ENCODE measurements at places on chromosomes 3 and 15. TPM values are rescaled to one million over a fixed set of nuclear protein-coding genes. Genes with fewer than 3 reads are reported as not detected.

GRCh38 chr15:88403351-88403791 is 63.8 kb downstream of the MRPL46 start:
- H3K4me1 ChIP-seq, result peaks cover 4% of the 10 kb centered on the region
- DNase-seq, result no peak
- H3K36me3 ChIP-seq, result no peaks in the 10 kb centered on the region
- H3K4me3 ChIP-seq, result no peak overlapping the region

GRCh38 chr3:151256749-151257148 is 21.6 kb downstream of the P2RY14 start:
- H3K27ac ChIP-seq, result no peak overlapping the region
- no peaks in the 10 kb centered on the region for H3K36me3 ChIP-seq
- peaks cover 22% of the 10 kb centered on the region for H3K27me3 ChIP-seq
- no peaks in the 10 kb centered on the region for H3K4me1 ChIP-seq
- no peak for DNase-seq

DNA sequence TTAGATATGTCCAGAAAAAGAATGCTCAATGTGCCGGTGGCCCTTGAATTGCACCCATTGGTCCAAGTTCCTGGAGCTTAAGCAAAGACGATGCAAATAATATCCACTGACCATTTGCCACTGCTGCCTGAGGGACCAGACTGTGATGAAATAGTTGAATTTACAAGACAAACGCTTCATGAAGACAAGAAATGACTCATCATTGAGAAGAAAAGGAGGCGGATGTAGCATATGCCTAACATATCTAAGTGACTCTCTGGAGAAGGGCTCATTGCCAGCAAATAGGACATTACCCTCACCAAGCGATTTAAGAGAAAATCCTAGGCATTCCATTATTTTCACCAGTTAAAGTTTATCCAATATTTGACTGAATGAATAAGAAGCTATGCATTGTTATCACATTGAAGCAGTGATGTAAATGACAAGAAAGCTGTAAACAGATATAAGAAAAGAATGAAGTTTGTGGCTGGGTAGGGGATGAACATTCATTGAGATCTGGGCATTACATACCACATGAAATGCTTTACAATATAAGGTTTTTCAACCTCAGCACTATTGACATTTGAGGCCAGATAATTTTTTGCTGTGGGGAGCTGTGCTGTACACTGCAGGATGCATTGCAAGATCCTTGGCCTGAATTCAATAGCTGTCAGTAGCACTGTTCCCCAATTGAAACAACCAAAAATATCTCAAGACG is 48.9 kb upstream of the CPNE4 start:
- H3K4me3 ChIP-seq, result no peak overlapping the region
- H3K4me1 ChIP-seq, result no peaks in the 10 kb centered on the region
- no peaks in the 10 kb centered on the region for H3K36me3 ChIP-seq

DNA sequence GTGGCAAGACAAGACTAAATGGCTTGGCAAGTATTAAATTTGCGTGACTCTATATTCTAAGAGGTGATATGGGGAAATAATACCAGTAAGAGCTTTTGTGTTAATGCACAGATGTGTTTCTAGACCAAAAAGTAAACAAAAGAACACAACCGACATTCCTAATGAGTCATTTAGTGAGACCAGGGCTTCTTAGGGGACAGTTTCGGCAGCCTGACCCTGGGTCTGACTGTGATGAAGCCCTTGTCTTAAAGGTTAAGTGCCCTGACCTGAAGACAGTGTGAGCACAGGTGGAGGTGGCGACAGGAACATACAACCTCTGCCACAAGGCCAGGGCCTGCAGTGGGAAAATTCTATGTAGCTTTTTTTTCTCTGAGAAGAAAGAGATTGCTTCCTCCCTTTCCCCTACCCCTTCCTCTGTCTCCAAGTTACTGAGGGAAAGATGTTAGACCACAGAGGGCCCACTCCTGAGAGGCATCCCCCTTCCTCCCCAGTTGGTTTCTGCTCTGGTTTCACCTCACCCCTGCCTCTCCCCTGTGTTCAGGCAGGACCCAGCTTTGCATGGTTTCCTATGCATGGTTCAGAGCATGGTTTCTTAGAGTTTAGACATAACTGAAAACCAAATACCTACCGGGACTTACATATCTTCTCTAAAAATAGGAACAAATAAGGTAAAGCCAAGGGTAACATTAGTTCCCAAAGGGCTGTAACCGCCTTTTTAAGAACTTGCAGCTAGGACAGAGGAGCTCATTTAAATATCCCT is 24.8 kb upstream of the CMTM7 start:
- no peaks in the 10 kb centered on the region for H3K4me1 ChIP-seq
- H3K4me3 ChIP-seq, result no peak overlapping the region
- no peak overlapping the region for H3K27ac ChIP-seq
- no peaks in the 10 kb centered on the region for H3K27me3 ChIP-seq
- DNase-seq, result no peak

- DNase-seq, result peak; percentile 45
- no peaks in the 10 kb centered on the region for H3K4me1 ChIP-seq
Observed at GRCh38 chr3:36434687-36435426, 54.6 kb downstream of the STAC start.

DNA sequence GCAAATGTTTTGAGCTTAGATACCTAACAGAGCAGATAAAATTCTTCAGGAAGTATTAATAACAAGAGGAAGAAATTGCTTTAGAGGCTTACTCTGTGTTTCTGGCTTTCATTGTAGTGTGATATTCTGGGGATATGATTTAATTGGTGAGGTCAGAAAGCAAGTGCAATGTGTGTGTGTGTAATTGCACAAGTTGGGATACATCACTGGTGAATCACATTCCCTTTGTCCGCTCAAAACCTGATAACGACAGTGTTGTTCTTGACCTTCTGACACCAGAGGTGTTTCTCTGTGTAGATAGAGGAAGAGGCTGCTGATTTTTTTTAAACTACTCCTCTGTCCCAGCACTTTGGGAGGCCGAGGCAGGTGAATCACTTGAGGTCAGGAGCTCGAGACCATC is 161.1 kb downstream of the CACNA2D3 start:
- H3K4me1 ChIP-seq, result no peaks in the 10 kb centered on the region
- no peak overlapping the region for H3K27ac ChIP-seq
- no peak for DNase-seq
- no peak overlapping the region for H3K4me3 ChIP-seq

GRCh38 chr3:280681-281080 is 84.1 kb downstream of the CHL1 start:
- no peaks in the 10 kb centered on the region for H3K4me1 ChIP-seq
- no peaks in the 10 kb centered on the region for H3K36me3 ChIP-seq
- H3K27ac ChIP-seq, result no peak overlapping the region
- H3K4me3 ChIP-seq, result no peak overlapping the region
- H3K27me3 ChIP-seq, result no peaks in the 10 kb centered on the region
- no peak for DNase-seq

- H3K4me3 ChIP-seq, result peak overlapping the region; percentile 51
- peaks cover 21% of the 10 kb centered on the region for H3K4me1 ChIP-seq
- no peak for DNase-seq
- no peaks in the 10 kb centered on the region for H3K36me3 ChIP-seq
- H3K27me3 ChIP-seq, result no peaks in the 10 kb centered on the region
- peak overlapping the region; percentile 81 for H3K27ac ChIP-seq
Observed at GRCh38 chr3:189771842-189772450, 140.8 kb downstream of the TP63 start.

DNA sequence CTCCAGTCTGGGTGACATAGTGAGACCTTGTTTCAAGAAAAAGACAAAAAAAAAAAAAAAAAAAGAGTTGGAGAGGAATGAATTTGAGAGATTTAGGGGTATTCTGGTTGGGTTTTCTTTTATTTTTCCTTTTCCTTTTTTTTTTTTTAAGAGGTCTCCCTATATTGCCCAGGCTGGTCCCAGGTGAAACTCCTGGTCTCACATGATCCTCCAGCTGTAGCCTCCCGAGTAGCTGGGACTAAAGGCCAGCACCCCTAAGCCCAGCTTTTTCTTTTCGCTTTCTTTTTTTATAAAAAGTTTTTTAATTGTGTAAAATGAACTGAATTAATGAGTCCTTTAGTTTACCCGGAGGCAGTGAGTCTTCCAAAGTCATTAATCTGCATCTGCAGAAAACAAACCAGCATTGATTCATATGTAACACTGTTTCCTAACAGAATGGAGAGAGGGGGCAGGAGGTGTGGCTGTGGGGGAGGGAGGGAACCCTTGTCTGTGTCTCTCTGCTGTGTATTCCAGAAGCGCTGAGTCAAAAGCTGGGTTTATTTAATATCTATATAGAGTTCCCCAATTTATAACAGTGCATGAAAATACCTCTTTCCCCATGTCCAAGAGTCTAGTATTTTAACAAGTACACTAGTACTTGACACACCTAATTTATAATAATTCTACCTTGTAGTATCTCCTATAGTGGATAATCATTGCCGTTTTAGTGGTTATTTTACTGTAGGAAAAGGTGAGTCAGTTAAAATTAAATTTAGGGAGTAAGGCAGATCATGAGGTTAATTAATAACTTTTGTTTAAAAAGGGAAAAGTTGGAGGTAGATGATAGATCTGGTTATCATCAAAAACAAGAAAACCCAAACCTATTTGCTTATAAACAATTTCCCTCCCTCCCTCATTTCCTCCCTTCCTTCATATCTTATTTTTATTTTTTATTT is 2.6 kb upstream of the DPPA4 start:
- H3K4me3 ChIP-seq, result no peak overlapping the region
- H3K36me3 ChIP-seq, result no peaks in the 10 kb centered on the region
- H3K4me1 ChIP-seq, result no peaks in the 10 kb centered on the region
- no peak for DNase-seq

- DNase-seq, result no peak
- H3K36me3 ChIP-seq, result no peaks in the 10 kb centered on the region
- H3K27me3 ChIP-seq, result no peaks in the 10 kb centered on the region
- H3K27ac ChIP-seq, result peak overlapping the region; percentile 97
Observed at GRCh38 chr15:64247535-64247905, 84.7 kb upstream of the PPIB start.

- no peaks in the 10 kb centered on the region for H3K36me3 ChIP-seq
- no peak overlapping the region for H3K27ac ChIP-seq
- no peak overlapping the region for H3K4me3 ChIP-seq
- no peaks in the 10 kb centered on the region for H3K27me3 ChIP-seq
- no peak for DNase-seq
Observed at GRCh38 chr3:157116017-157116416, 43.9 kb downstream of the CCNL1 start.

- H3K4me1 ChIP-seq, result no peaks in the 10 kb centered on the region
- H3K27me3 ChIP-seq, result no peaks in the 10 kb centered on the region
- DNase-seq, result no peak
- no peak overlapping the region for H3K4me3 ChIP-seq
- peaks cover 62% of the 10 kb centered on the region for H3K36me3 ChIP-seq
Observed at GRCh38 chr3:101660714-101661113, 16.2 kb downstream of the ZBTB11 start.

DNA sequence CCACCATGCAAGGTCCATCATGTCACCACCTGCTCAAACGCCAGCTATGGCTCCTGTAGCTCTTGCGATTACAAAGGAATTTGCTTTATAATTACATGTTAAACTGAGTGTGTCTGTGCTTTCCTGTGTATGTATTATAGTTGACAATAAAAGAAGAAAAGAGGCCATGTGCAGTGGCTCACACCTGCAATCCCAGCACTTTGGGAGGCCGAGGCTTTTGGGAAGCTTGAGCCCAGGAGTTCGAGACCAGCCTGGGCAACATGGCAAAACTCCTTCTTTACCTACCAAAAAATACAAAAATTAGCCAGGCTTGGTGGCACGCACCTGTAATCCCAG is 27.0 kb downstream of the ATRIP start:
- H3K27ac ChIP-seq, result peak overlapping the region; percentile 90
- H3K4me3 ChIP-seq, result no peak overlapping the region
- H3K27me3 ChIP-seq, result no peaks in the 10 kb centered on the region
- H3K4me1 ChIP-seq, result peaks cover 12% of the 10 kb centered on the region

DNA sequence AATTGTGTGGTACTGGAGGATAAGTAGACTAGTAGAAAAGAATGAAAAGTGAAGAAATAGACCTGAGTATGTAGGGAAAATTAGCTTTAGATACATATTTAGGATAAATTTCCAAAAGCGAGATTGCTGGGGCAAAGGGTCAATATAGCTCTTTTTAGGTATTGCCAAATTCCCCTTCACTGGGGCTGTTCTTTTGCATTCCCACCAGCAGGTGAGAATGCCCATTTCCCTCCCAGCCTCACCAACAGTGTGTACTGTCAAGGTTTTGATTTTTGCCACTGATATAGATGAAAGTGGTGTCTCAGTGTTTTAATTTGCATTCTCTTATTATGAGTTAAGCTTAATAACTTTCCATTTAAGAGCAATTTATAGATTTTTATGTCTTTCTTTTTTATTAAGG is 35.7 kb upstream of the BHLHE40 start:
- no peak overlapping the region for H3K4me3 ChIP-seq
- no peak for DNase-seq
- no peak overlapping the region for H3K27ac ChIP-seq
- H3K36me3 ChIP-seq, result no peaks in the 10 kb centered on the region

- H3K27ac ChIP-seq, result no peak overlapping the region
- no peak overlapping the region for H3K4me3 ChIP-seq
- peak; percentile 76 for DNase-seq
- no peaks in the 10 kb centered on the region for H3K36me3 ChIP-seq
Observed at GRCh38 chr3:13278783-13279531, 141.2 kb downstream of the NUP210 start.

GRCh38 chr3:133540896-133541674 is 32.4 kb upstream of the CDV3 start:
- H3K36me3 ChIP-seq, result no peaks in the 10 kb centered on the region
- H3K27ac ChIP-seq, result peak overlapping the region; percentile 4
- peak; percentile 89 for DNase-seq
- H3K27me3 ChIP-seq, result no peaks in the 10 kb centered on the region
- no peak overlapping the region for H3K4me3 ChIP-seq
- H3K4me1 ChIP-seq, result peaks cover 17% of the 10 kb centered on the region

DNA sequence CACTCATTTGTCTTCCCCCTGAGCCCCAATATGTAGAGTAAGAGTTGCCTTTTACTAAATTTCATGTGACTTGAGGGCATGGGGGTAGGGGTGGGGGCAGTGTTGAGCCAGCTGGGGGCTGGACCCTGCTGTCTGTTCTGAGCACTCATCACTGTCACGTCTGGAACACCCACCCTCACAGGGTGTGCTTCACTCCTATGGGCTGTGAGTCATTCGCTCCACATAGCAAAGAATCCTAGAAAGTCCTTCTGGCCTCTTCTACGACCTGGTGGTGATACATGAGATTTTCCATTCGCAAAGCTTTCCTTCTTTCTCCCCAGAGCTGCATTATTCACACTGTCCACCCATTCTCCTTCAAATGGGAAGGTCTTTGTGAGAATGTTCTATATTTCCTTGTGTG is 43.6 kb upstream of the MGLL start:
- DNase-seq, result peak; percentile 87
- no peaks in the 10 kb centered on the region for H3K36me3 ChIP-seq
- H3K27me3 ChIP-seq, result peaks cover 20% of the 10 kb centered on the region
- H3K27ac ChIP-seq, result no peak overlapping the region

- no peak overlapping the region for H3K27ac ChIP-seq
- H3K4me1 ChIP-seq, result peaks cover 5% of the 10 kb centered on the region
- H3K36me3 ChIP-seq, result no peaks in the 10 kb centered on the region
Observed at GRCh38 chr3:178434206-178434805, 101.9 kb upstream of the KCNMB2 start.

The PAQR5 gene
- 1.1 TPM for total RNA-seq

The NUP210 gene
- total RNA-seq, result under 0.01 TPM

The RARRES1 gene
- total RNA-seq, result 19.5 TPM

The KBTBD13 gene
- total RNA-seq, result not detected

The SLC22A14 gene
- total RNA-seq, result 0.29 TPM

The RTP3 gene
- not detected for total RNA-seq

The OR5K2 gene
- total RNA-seq, result not detected

The CCDC54 gene
- not detected for total RNA-seq

The CDC25A gene
- 0.88 TPM for total RNA-seq

The ESYT3 gene
- 0.59 TPM for total RNA-seq

The SH2D7 gene
- not detected for total RNA-seq

The CCR8 gene
- total RNA-seq, result not detected

Measured in osteoblast (primary cell).